ENCODE measurements at places on chromosomes 4 and X. TPM values are rescaled to one million over a fixed set of nuclear protein-coding genes. Genes with fewer than 3 reads are reported as not detected.

GRCh38 chr4:40276546-40276945, 58.6 kb upstream of the CHRNA9 start:
- DNase-seq: no peak

GRCh38 chr4:62320612-62321011, 1120.5 kb downstream of the ADGRL3 start:
- DNase-seq: no peak

GRCh38 chrX:79623098-79623762, 256.1 kb upstream of the ITM2A start:
- no peak for DNase-seq

DNA sequence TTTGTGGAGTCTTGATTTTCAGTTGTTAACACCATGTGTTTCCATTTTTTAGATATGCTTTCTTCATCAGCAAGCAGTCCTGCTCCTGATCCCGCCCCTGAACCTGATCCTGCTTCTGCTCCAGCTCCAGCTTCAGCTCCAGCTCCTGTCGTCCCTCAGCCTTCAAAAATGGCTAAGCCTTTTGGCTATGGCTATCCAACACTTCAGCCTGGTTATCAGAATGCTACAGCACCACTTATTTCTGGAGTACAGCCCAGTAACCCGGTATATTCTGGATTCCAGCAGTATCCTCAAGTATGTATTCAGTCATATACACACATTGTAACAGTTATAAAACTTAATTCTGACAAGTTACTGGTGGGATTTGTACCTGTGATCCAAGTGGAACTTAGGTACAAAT, 60.9 kb downstream of the SEC24B start:
- no peak for DNase-seq

Gene GLA
- 33.3 TPM for total RNA-seq

Gene SLC10A4
- not detected for total RNA-seq

All from HepG2 (cell line).